ENCODE measurements at places on chromosomes 16 and 17.

GRCh38 chr17:15029469-15029868 lies 235.7 kb downstream of the PMP22 start:
- no peak for DNase-seq

DNA sequence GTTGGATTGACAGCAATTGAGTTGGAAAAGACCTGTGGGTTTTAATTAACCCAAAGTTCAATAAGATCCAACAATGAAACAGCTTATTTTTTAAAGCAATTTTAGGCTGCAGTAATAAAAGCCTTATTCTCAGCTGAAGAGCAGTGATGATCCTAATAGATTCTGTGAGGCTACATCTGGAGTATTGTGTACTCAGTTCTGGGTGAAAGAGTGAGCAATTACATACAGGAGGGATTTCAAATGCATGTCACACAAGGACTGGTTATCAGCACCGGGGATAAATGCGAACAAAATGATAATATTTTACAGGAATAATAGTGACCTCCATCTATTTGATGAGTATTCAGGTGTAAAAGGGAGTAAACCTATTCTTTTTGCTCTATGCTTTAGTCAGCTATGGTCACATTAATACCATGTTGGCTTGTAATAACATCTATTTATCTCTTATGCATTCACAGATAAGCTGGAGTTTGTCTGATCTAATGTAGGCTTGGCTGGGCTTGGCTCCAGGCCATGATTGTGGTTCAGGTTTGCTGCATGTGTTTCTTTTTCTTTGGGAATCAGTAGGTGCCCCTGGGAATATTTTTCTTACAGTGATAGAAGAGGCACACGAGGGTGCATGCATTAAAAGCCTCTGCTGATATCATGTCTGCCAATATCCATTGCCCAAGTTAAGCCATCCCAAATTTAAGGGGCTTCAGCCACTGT lies 22.2 kb upstream of the TOX3 start:
- DNase-seq = no peak

DNA sequence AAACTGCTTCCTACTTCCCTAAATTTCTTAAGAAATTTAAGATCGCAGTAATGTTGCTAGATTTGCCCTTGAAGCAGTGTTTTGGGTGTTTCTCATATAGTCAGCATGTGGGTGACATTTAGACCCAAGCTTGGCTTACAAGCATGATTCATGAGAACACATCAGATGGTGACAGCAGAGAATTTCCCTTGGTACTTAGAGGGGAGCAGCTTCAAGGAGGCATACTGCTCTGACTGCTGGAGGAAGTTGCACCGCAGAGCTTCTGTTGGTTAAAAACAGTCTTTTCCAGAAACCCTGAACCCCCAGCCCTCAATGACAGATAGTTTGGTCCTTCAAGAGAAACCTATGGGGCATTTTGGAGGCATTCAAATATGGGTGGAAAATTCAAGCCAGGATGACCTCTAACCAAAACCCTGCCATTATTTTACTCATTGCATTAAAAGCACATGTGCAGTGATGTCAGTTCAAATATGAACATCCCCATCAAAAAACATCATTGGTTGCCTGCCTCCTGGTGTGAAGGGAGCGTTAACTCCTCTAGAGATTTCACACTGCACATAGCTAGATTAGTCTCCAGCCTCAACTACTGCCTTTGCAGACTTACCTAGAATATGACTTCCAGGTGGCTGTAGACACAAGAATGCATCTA lies 201.5 kb upstream of the CACNG5 start:
- no peak for DNase-seq

GRCh38 chr16:47712276-47713224 lies 251.4 kb downstream of the PHKB start:
- no peak for DNase-seq

GRCh38 chr16:27269300-27270150 lies 953 bp upstream of the NSMCE1 start:
- no peak for DNase-seq

GRCh38 chr16:87921236-87921773 lies 15.0 kb downstream of the CA5A start:
- DNase-seq = no peak

DNA sequence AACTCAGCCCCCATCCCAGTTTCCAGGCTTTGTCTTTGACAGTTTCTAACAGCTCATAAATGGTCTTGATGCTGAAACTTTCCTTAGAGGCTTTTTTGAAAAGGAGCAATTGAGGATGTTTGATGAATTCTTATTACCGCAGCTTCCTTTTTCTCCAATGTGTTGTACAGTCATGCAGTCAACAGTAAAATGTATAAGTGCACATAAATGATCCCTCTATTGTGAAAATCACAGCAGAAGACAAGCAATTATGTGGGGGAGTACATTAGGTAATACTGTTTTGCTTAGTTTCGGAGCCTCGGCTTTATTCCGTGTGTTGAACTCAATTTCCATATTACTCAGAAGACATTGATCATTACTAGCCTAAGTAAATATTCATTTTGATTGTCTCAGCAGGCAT lies 673.7 kb downstream of the CDH8 start:
- no peak for DNase-seq

DNA sequence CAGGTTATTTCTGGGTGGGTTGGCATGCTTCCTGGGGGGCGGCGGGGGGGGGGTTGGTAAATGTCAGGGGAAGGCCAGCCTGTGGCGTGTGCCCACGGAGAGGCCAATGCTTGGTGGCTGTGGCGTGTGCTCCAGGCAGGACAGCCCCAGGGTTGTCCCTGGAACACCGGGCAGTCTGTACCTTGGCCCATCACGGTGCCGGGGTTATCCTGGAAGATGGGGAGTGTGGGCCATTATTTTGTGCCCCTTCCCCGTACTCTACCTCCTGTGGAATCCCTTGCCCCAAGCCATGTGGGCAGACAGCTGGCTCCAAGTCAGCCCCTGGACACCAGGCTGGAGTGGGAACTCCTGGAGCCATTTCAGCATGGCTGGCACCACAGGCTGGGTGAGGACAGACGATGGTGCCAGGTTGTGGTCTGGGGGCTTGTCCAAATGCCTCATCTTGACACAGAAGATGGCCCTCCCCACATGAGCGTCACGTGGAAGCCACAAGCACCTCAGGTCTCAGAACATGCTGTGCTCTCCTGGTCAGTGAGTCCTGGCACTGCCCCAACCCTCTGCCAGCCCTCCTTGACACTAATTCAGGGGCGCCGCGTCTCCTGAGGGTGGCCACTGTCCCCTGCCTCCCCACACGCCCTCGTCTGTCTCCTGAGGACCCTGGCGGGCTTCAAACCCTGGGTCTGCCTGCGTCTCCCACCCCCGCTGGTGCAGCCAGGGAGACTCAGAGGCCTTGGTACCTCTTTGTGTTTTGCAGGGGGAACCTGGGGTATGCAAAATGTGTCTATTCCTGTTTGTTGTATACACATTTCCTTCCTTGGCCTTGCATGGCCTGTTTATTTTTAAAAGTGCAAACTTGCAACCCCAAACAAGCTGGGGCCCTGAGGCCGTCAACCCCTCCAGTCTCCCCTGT lies 4.3 kb downstream of the SLC16A3 start:
- no peak for DNase-seq
